Amygdala (tissue), 56 donors: ENCODE measurements at places on chromosomes 2 and 18.
A peak's percentile ranks its signal among the peaks of the same experiment; 100 is the strongest.

- DNase-seq, result peak; percentile 71
These were observed 786 bp upstream of the ZFP36L2 start for GRCh38 chr2:43226955-43227829.

GRCh38 chr2:55000341-55000740 is 49.9 kb downstream of the RTN4 start:
- no peak for DNase-seq

DNA sequence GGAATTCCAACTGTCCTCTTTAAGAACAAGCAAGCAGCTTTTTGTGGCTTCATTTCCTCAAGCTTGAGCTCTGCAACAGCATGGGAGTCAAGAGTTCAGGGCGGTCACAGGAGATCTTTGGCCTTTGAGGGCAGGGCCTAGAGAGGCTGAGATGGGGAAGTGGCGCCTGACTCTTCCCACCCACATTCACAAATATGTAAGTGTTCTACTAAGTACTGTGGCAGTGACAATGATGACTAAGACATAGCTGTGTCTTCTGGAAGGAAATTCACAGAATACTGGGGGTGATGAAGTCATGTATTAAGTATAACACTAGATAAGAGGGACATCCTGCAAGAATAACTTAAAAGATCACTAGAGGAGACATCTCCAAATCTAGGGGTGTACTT is 15.0 kb downstream of the RND3 start:
- no peak for DNase-seq

DNA sequence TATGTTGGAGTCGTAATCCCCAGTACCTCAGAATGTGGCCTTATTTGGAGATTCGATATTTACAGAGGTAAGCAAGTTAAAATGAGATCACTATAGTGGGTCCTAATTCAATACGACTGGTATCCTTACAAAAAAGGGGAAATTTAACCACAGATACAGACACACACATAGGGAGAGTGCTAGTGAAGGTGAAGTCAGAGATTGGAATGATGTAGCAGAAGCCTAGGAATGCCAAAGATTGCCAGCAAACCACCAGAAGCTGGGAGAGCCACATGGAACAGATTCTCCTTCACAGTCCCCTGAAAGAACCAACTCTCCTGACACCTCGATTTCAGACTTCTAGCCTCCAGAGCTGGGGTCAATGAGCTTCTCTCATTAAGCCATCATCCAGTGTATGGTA is 17.7 kb upstream of the ACTR3 start:
- DNase-seq, result no peak

DNA sequence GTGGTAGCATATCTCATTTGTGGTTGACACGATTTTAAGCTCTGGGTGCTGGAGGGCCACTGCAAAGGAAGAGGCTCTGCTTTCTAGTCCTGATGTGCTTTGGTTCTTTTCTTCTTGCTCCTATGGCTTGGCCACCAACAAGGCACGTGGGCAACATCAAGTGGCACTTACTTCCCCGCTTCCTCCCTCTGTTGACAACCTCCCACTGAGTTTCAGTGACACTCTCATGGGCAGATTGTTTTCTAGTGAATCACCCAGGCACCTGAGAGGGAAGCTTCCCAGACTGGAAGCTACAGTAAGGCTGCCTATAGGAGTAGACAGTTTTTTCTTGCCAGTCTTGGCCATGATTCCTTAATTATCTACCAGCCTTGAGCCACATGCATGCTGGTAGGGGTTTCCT is 89.0 kb downstream of the NBAS start:
- DNase-seq, result no peak

GRCh38 chr18:58105206-58105887 is 61.3 kb downstream of the NEDD4L start:
- DNase-seq, result no peak

- no peak for DNase-seq
These were observed 160.7 kb upstream of the ZSWIM2 start for GRCh38 chr2:187009483-187010239.

DNA sequence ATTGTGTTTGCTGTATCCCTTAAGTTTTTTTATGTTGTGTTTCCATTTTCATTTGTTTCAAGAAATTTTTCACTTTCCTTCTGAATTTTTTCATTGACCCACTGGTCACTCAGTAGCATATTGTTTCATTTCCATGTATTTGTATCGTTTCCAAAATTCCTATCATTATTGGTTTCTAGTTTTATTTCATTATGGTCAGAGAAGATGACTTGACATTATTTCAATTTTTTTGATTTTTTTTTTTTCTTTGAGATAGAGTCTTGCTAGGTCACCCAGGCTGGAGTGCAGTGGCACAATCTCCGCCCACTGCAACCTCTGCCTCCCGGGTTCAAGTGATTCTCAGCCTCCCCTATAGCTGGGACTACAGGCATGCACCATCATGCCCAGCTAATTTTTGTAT is 11.3 kb upstream of the CAB39 start:
- DNase-seq, result no peak

DNA sequence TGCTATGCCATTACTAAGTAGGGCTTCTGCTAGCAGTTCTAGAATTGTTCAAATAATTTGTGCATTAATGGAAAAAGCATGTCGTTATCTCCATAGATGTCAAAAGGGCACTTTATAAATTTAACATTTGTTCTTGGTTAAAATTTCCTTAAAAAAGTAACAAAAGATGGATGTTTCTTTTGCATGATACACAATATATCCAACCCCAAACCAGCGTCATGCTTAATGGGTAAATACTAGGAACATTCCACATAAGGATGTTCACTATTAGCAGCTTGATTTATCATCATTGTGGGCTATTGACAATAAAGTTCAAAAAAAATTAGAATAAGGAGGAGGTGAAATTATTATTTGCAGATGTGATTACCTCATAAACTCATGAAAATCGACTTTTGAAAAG is 79.7 kb downstream of the GREB1L start:
- no peak for DNase-seq

DNA sequence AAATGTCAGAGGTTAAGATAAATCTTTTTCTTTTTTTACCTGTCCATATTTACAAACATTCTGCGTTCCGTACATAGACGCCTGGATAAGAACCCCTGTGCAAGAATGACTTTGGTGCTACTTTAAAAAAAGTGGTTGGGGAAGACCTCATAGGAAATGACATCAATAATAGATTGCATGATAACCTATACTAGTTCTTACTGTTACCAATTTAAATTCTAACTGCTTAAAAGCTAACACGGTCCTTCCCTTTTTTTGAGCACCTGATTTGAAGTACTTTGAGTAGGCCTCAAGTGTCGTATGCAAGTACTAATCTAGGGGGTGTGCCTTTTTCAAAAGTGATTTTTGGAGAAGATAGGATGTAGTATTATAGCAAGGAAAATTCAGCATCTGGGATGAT is 2.1 kb downstream of the SLC39A10 start:
- DNase-seq, result no peak

- DNase-seq, result no peak
These were observed 7.2 kb upstream of the KCNK3 start for GRCh38 chr2:26685341-26685740.

DNA sequence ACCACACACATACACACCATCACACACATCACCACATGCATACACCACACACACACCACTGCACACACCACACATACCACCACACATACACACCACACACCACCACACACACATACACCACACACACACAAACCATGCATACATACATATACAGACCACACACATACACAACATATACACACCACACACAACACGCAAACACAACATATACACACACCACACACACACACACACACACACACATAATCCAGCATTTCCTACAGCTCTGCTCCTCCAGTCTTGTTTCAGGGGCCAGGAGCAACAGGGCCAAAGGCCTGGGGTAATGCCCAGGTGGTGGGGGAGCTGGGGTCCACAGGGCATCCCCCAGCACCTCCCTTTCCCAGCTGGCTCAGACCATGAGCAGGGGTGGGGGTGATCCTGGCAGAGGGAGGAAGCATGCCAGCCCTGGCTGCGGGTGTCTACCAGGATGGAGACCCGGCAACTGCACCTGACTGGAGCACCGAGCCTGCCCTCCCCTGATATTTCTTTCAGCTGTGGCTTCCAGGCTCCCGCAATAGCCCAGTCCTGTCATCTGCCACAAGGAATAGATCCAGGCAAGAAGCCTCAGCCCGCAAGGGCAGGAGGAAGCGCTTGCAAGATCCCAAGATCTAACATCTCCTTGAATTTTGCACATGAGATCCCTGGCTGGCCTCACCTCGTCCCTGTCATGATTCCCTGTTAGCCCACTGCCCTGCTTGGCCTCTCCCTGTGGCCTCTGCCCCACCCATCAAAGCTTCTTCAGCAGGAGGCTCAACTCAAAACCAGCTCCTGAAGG is 196.9 kb downstream of the TNS1 start:
- DNase-seq, result no peak
